Esophagus squamous epithelium (tissue), 5 donors: ENCODE measurements at places on chromosomes 6 and 20. TPM values are rescaled to one million over a fixed set of nuclear protein-coding genes. Genes with fewer than 3 reads are reported as not detected.

DNA sequence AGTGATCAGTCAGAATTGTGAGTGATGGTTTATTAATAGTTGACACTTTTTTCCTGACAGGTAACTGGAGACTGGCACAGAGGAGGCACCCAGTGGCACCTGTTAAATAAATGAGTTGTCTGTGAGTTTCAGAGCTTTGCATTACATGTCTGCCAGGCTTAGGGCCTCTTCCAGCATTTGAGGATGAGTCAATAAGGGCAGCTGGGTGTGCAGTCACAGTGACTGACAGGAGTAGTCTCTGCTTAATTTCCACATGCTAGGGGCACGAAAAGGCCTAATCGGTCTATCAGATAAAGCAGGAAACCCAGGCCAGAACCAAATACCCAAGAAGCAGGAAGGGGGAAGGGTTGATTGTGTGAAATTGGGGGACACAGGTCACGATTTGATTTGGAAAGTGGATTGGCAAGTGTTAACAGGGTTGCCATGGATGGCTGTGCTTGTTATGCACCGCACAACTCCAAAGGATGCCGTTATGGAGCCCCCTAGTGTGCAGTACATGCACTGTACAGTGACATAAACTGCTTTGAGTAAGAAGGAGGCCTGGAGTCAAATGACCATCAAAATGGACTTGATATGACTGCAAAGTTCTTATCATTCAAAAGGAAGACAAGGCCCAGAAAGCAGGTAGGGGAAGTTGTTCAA lies 111.9 kb upstream of the GGTLC1 start:
- DNase-seq, result no peak

Gene MAPK13
- 115 TPM for total RNA-seq

Gene C6orf58
- total RNA-seq, result not detected

Gene C2
- total RNA-seq, result 1.1 TPM

GRCh38 chr6:3775847-3776246 lies 24.3 kb upstream of the PXDC1 start:
- no peak for DNase-seq

Gene EDN3
- total RNA-seq, result 23.9 TPM

- no peak for DNase-seq
Observed at GRCh38 chr6:48078120-48078519, 32.9 kb downstream of the PTCHD4 start.

DNA sequence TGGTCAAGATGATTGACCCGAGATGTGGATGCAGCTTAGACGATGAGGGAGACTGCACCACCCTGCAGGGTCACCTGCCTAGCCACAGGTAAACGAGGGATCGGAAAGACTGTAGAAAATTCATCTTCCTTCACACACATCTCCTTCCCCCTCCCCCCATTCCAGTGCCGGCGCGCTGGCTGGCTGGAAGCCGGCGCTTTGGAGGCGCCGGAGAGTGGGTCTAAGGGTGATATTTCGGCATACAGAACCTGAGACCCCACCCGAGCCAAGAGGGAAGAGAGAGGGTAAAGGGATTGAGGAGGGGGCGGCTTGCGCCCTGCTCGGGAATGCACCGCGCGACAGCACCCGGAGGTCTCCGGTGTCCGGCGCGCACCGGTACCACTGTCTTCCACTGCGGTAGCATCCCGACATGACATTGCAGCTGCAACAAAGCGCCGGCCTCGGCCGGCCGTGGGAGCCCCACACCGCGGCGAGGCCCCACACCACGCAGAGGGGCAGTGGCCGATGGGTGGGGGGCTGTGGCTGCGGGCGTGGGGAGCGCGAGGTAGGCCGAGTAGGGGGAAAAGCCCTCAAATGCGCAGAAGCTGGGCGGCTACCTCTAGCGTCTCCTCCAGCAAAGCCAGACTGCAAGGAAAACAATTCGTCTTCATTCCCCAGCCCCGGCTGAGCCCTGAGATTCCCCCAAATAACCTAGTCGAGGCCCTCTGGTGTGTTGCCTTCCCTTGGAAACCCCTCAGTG lies 984 bp downstream of the TNFRSF21 start:
- no peak for DNase-seq

GRCh38 chr6:41097467-41098090 lies 24.8 kb downstream of the NFYA start:
- DNase-seq, result no peak

- no peak for DNase-seq
Observed at GRCh38 chr6:158797331-158798310, 21.5 kb downstream of the EZR start.

DNA sequence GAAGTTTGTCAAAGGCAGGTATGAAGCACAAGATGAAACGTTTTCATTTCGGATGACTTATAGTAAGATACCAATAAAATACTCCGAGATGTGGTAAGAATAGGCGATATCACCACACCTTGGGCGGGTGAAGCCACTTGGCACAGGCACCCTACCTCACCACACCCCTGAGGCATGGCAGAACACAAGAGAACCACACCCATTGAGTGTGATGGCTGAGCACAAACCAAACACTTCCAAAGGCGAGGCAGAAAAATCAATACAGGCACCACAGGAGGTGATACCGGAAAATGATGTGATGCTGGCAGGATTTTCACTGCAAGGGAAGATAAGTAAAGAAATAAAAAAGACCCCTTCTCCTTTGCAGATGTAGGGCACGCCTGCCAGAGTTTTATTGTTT lies 332.9 kb upstream of the PRDM1 start:
- DNase-seq, result no peak

Gene LRRC1
- 26.7 TPM for total RNA-seq

DNA sequence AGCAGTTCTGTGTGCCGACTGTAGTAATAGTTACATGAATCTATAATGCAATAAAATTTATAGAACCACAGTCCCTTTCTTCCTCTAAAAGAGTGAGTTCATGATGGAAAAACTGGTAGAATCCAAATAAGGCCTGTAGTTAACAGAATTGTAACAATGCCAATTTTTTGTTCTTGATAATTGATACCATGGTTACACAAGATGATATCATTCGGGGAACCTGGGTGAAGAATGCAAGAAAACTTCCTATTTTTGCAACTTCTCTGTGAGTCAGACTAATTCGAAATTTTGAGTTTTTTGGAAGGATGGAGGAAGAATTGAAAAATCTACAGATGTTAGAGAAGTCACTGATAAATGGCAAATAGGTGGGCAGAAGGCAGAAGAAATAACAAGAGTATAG lies 381.8 kb downstream of the CDKAL1 start:
- no peak for DNase-seq
